ENCODE measurements at places on chromosomes 1 and 21.

GRCh38 chr1:228953207-228953606 is 217.9 kb downstream of the RHOU start:
- no peak for DNase-seq

GRCh38 chr21:20377250-20377649 is 621.0 kb upstream of the NCAM2 start:
- DNase-seq: no peak

- DNase-seq: no peak
These were observed 32.6 kb downstream of the GLIS1 start for GRCh38 chr1:53706356-53706755.

GRCh38 chr1:205061665-205062069 is 18.7 kb downstream of the CNTN2 start:
- peak; percentile 55 for DNase-seq

- no peak for DNase-seq
These were observed 81.0 kb upstream of the PLD5 start for GRCh38 chr1:242605521-242605920.

- peak; percentile 76 for DNase-seq
These were observed 67.8 kb downstream of the OBSCN start for GRCh38 chr1:228275430-228276173.

DNA sequence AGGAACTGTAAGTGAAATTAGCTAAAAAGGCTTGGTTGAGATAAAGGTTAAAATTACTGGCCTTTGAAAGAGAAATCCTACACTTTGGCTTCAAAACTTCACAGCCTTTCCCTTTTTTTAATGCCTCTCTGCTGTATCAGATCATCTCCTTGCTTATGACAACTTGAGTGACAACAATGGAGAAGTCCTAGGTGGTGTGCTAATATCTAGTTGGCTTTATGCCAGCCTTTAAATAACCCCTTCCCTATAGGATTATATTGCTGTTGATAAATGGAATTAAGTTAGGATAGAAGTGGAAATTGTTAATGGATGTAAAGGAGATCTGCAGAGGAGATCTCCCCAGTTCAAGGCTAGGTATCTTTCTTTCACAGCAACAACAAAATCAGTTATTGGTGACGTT is 130.2 kb upstream of the ATP1B1 start:
- DNase-seq: no peak

DNA sequence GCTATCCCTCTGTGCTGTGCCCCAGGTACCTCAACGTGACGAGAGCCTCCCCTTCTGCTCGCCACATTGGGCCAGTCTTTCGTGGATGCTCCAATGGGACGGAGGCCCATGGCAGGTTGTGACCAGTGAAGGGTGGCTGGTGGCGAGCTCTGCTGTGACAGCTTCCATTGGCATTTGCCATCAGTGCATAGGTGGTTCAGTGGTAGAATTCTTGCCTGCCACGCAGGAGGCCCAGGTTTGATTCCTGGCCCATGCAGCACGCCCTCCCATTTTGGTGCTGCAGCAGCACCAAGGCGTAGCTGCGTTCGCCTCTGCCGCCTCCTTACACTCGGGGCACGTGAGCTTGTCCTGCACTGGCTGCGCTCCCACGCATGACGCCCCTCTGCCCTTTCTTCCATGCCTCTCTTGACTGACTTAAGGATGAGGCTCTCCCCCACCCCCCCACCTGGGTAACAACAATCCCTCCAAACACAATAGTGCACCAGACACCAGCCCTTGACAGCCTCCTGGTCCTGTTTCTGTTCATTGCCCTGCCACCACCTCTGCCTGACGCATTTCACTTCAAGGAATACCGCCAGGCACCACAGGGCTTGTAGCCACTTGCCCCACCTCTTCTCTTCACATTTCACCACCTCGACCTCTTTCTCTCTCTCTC is 24.7 kb upstream of the FCGR2A start:
- DNase-seq: no peak

- DNase-seq: no peak
These were observed 226.1 kb downstream of the KCTD3 start for GRCh38 chr1:215793180-215793579.

GRCh38 chr1:172085317-172085716 is 244.0 kb downstream of the DNM3 start:
- DNase-seq: no peak

GRCh38 chr1:223878598-223879325 is 33.0 kb upstream of the TP53BP2 start:
- no peak for DNase-seq

- no peak for DNase-seq
These were observed 207.9 kb upstream of the ST6GALNAC5 start for GRCh38 chr1:76659171-76659940.

DNA sequence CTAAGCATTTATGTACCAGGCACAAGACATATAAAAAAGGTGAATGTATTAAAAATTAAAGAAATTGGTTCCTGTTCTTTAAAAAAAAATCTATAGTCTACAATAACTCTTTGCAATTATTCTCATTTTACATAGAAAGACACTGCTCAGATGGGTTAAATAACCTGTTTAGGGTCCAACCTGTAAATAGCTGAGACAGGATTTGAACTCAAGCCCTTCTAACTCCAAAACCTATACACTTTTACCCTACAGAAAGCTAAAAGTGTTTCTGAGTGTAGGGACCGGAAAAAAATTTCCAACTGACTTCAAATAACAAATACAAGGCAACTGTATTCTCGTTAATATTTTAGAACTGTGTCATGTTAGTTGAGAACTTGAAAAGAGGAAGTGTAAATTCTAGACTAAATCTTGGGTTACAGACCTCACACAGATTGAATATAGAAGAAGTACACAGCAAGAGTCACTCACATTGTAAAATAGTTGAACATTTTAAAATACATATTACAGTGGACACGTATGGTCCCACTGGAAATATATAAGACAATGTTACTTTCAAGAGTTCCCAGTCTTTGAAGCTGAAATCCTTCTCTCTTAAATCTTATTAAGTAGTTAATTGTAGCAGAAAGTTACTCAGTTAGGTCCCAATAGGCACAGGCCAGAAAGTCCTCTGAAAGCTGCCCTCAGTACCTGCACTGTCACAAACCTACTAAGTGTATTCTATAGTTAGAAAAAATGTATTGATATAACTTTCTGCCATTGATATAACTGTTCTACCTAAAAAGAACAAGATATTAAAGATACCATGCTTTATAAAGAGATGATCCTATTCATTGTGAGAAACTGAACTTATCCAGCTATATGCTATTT is 7.3 kb downstream of the EDEM3 start:
- DNase-seq: no peak

GRCh38 chr1:23169727-23170335 is 1.2 kb upstream of the LUZP1 start:
- no peak for DNase-seq

DNA sequence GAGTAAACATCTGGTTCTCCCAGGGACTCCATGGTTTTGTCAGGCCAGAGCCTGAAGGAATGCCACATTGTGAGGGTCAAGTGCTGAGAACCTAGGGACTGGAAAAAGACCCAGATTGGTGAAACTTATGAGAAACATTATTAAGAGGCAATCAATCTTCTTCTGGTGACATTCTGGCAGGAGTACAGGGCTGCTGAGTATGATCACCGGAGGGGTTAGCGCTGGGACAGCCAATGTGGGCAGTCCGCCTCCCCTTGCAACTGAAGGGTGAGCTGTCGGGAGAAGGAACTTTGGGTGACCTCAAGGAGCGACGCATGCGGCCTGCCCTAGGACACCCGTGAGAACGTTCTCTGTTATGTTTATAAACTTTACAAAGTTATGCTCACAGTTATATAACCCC is 429.0 kb downstream of the LMO4 start:
- DNase-seq: no peak

DNA sequence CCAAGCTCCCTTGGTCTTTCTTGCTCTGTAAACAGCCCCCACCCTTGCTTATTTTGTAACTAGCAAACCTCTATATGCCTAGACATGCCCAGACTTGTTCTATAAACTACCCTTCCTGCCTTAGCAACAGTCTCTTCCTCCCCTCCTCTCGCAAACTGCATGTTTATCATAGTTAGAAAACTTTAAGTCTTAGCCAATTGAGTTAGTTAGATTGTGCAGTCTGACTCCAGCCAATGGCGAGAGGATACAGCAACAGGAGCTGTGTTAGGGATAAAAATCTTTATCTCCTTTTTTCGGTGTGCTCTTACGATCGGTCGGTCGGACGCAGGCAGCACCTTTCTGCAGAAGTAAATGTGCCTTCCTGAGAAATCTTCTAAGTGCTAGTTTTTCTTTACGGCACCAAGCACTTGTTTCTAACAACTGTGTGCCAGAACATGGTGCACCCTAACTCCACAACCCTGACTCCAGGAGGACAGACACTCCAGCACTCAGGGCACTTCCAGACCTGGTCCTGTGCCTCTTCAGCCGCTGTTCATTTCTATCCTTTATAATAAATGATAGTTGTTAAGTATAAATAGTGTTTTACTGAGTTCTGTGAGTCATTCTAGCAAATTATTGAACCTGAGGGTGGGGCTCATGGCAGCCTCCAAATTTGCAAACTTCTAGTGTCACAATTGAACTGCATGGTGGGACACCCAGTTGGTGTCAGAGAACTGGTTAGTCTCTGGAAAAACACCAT is 25.7 kb upstream of the GNG4 start:
- DNase-seq: no peak

GRCh38 chr1:4086085-4086850 is 186.2 kb upstream of the C1orf174 start:
- DNase-seq: no peak

GRCh38 chr1:54699936-54700525 is 15.6 kb upstream of the TTC4 start:
- DNase-seq: no peak

DNA sequence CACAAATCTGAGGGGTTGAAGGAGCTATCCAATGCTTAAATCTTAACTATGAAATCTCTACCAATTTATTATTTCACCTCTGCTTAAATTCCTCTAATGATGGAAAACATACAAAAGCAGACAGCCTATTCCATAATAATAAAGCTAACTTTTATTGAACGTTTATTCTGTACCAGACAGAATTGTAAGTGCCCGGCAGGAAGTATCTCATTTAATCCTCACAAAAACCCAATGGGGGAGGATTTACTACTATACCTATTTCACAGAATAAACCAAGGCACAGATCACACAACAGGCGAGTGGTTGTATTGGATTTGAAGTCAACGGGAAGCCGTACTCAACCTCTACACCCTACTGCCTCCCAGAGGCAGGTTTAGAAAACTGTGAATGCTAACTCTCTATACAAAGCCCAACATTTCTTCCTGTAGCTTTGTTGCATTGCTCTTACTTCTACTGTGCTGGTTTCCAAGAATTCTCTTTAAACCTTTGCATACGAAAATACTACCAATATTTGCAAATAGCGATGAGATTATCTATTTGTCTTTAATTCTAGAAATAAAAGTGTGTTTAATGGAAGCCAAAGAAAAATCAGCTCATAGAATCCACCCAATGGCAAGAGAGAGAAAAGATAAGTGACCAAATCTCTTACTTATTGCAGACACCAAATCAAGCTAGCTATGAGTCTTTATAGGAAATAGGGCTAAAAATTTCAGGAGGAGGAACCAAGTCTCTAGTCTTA is 33.5 kb upstream of the C1orf53 start:
- no peak for DNase-seq

DNA sequence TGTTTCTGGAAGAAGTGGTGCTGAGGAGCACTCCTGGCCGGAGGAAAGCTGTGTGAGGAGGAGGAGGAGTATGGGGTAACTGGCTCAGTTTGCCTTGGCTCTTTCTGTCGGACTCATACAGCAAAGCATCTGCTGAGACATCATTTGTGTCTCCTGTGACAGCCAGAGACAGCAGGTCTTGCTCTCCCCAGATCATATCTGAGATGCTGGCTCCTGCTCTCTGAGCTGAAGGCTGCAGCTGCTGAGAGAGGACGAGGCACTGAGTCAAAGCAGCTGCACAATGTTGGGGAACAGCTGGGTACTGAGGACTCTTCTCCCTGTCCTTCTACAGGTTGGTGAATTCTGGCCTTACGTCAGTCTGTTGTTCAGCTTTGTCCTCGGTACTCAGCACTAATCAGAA is 14.3 kb downstream of the OR2B11 start:
- DNase-seq: no peak

GRCh38 chr1:70495370-70495769 is 84.3 kb downstream of the CTH start:
- DNase-seq: no peak

DNA sequence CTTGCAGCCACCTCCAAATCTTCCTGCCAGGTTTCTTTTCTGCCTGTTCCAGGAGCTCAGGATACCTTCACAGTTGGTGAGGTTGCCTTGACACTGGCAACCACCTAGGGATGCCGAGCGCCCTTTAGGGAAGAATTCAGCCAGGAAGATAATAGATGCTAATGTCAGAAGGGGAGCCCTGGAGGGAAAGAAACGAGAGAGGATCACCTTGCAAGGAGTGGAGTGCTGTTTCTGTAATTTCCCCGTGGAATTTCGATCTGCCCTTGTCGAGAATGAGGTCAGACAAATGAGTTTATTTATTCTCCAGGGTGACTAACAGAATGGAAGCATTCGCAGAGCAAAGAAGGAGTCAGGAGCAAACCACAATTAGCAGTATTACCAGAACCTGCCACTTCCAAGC is 315.8 kb upstream of the KAZN start:
- no peak for DNase-seq

DNA sequence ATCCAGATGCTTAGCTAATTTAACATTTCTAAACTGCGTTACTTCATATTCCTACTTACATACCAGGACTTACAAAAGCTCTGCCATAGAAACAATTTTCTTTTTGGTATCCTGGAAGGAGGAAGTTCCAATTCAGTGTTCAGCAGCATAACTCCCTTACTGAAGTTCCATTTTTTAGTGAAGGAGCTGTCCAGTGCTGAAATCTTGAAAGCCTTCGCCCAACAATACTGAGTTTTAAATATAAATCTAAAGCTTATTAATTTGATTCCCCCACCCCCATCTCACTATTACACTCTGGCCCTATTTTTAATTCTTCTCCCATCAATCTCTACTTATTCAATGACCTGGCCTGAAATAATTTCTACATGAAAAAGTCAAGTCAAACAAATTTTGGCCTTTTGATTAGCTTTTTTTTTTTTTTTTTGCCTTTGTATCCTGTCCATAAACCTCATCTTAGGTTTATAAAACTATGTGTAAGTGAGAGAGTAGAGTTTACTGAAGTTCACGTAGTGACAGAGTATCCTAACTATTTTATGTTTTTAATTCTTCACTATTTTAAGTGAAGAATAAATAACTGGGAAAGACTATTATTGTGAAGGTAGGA is 323.0 kb upstream of the PLD5 start:
- DNase-seq: no peak

GRCh38 chr1:60273185-60273584 is 199.6 kb upstream of the C1orf87 start:
- DNase-seq: no peak

GRCh38 chr1:24308365-24309015 is 10.7 kb upstream of the GRHL3 start:
- DNase-seq: no peak

DNA sequence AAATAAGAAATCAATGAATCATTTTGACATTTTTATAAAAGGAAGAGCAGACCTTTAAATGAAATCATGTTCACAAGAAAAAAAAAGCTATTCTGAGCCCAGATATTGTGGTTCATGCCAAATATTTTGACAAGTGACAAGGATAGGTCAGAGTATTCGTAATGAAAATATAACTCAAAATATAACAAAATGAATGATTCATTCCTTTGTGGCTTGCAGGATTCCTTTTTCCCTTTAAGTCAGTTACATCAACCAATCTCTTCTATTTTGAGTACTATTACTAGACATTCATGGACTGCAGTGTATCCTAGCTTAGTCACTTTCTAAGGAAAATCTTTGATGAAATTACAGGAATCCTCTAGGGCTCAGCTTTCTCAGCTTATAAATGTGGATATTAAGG is 188.7 kb downstream of the COL11A1 start:
- DNase-seq: no peak

Data from effector CD8-positive, alpha-beta T cell (primary cell).